Stimulated activated CD8-positive, alpha-beta memory T cell treated with anti-CD3 and anti-CD28 coated beads, Interleukin-4, amount 100 ng/mL, for 48 hours (primary cell): ENCODE measurements at places on chromosomes 16 and 17.

DNA sequence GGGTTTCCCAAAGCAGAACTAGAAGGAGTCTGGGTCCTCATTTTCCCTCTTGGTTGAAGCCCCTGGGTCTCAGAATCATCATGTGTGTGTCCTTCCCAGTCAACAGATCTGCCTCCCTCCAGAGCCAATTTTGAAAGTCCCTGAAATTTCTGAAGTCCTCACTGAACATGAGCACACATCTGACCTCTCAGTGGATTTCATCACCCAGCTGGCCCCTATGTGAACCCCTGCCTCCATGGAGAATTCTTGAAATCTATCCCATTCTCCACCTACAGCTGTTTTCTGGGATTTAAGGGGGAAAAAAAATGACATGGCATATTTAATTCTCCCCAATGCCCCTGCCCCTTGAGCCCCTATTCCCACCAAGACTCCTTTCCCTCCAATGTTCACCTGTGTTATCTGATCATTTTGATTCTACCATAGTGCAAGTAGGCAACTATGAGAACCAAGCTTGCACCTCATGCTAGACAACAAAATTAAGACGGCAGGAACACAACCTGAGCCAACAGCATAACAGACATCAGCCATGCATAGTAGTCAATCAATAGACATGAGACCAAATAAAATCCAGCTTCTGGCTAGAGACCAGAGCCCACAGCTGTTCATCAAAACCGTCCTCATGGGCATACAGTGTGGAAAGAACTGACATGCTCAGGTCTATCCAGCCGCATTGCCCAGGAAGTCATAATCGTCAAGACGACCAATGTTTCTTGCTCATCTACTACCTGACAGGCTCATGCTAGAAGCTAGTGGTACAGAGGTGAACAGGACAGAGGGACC, 14.9 kb downstream of the SOX9 start:
- no peak for DNase-seq

GRCh38 chr17:44367231-44367979, 3.8 kb upstream of the FAM171A2 start:
- DNase-seq: no peak

DNA sequence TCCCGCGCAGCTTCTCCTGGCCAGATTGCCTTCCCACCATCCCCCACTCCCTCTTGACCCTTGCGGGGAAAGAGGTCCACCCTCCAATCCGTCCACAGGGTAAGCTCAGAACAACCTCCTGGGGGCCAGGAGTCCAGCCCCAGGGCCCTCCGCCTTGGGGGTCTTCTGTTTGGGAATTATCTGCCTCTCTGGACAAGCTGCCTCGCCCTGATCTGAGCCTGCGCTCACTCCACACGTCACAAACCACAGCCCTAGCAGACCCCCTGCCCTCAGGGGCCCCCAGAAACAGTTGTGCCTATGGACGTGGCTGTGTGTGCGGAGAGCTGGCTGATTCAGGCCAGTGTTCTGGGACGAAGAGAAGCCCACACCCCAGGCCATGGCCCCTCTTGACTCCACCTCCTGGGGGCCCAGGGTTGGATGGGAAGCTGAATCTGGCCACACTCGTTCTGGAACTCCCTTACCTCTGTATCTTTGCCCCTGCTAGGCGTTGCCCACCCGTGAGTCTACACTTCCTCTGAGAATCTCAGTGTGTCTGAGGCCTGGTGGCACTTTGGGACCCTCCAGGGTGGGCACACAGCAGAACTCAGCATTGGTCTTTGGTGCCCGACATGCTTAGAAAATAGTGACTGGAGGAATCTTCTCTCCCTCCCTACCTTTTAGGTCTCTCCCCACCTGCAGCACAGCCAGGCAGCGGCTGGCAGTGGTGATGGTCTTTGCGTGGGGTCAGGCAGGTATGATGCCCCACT, 119.9 kb upstream of the SMURF2 start:
- no peak for DNase-seq

DNA sequence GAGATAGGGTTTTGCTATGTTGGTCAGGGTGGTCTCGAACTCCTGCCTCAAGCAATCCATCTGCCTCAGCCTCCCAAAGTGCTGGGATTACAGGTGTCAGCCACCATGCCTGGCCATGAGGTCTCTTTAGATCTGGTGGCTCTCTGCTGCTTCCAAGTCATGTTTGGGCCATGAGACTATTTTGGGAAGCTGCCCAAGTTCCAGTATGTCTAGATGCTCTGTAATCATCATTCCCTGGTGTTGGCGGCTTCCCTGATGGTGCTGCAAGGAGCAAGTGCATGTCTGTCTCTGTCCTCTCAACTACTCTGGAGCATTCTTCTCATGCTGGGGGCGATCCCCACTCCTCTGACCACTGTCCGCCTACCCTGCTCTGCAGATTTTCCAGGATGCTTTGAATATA, 6.4 kb upstream of the ODF4 start:
- no peak for DNase-seq

- DNase-seq: no peak
Observed at GRCh38 chr16:19008245-19009169, 24.8 kb downstream of the TMC7 start.

- no peak for DNase-seq
Observed at GRCh38 chr16:52372313-52372712, 174.6 kb downstream of the TOX3 start.

DNA sequence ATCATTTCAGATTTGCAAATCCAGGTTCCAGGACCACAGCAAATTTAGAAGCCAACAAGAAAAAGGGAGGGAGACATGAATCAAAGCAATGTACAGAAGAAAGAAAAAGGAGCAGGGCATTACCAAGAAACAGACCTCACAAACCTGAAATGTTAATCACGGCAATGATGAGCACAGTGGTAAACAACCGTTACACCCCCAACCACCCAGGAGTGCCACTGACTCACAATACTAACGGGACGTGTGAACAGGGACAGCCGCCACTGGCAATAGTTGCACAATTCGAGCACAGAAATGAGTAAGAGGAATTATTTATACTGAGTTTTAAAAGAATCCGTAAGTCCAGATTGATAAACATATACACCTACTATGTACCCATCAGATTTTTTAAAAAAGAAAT, 13.8 kb downstream of the USP22 start:
- DNase-seq: peak; percentile 54

GRCh38 chr16:79659344-79659743, 58.8 kb upstream of the MAF start:
- DNase-seq: no peak

DNA sequence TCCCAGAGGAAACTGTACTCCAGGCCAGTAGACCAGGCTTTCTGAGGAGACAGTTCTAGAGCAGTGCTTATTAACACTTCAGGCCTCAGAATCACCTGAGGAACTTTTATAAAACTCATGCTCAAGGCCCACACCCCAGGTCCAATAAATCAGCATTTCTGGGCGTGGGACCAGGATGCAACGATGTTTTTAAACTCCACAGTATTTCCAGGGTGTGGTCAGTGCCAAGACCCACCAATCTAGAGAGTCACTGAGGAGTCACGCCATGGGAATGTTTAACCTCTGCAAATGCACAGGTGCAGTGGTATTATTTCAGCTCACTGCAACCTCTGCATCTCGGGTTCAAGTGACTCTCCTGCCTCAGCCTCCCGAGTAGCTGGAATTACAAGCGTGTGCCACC, 3.9 kb upstream of the TRPV1 start:
- DNase-seq: no peak

DNA sequence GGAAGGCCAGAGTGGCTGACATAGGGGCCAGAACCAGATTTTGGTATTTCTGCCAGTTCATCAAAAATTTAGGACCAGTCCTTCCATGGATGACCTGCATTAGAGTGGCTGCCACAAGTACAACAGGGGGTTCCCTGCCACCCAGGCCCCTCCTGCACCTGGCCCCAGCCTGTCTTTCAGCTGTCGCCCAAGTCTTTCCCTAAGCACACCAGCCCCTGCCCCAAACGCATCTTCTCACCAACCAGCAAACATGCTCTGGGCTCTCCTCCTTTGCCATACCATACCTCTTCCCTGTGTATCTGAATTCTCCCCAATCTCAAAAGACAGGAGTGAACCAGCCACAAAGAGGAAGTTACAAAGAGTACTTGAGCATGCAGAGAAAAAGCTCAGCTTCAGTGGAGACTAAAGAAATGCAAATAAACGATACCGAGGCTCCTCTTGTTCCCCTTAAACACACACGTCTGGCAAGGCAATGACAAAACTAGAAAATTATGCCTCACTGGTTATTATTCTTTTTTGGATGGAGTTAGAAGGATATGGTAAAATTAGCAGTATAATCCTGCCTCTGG, 130.6 kb downstream of the DYNLRB2 start:
- DNase-seq: no peak

GRCh38 chr16:48409839-48410632, 24.8 kb upstream of the SIAH1 start:
- DNase-seq: no peak

DNA sequence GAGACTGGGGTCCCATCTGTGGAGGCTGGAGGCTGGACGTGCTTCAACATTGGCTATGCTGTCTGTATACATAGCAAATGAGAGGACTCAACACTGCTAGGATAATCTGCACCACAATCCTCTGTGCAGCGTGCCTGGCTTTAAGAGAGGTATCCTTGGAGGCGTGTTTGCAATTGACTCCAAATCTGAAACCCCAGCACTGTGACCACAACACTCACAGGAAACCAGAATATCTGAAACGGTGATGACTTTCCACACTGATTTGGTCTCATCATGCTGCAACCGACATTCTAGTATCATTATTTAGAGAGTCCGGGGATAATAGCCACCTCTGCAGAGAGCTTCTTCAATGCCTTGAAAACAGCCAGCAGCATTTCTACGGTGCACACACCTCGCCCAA, 35.1 kb downstream of the TLE7 start:
- no peak for DNase-seq

DNA sequence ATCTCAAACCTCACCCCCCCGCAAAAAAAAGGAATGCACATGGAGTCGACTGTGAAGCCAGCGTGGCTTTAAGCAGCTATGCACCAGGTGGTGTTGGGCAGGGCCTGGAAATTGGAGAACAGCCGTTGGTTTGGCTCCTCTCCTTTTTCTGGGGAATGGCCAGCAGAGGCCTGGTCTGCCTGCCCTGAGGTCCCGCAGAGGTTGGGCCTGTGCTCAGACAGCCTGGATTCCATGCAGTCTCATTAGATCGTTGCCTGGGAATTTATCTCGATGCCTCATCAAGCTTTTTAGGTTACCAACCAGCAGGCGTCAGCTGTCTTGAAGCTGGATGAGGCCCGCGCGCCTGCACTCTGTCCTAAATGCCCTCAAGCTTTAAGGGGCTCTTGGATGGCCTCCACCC, 9.8 kb downstream of the SLC12A3 start:
- no peak for DNase-seq

- DNase-seq: no peak
Observed at GRCh38 chr16:57567691-57568090, 25.2 kb downstream of the ADGRG5 start.

DNA sequence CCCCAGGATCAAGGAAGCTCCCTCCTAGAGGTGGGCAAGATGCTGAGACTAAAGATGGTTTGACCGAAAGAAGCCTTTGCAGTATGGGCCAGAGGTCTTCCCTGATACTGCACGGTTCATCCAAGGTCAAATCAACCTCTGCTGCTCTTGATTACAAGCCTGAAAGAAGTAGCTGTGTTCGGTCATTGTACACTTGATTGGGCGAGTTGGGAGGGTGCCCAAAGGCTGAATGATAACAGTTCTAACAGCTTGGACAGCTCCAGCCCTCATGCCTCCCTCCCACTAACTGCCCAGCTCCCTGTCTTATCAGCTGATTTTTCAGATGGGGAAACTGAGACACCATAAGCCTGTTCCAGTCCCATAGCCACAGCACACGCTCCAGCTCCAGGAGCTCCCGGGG, 42.8 kb downstream of the ABCC12 start:
- DNase-seq: no peak

DNA sequence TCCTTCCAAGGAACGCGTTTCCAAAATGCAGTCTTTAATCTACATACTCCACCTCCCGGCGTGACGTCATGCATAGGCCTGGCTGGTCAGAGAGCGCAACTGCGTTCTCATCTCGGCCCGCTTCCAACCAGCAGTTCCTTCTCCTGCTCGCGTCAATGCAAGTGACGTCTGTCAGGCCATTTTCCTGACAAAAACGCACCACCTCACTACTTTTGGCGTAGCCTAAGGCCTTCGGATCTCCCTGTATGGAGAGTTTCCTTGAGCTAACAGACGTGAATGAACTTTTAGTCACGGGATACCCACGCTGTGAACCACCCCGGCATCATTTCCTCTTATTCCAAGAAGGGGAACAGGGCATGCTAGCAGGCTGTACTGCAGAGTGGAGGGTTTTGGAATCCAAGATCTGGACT, 25.0 kb downstream of the TEX14 start:
- peak; percentile 51 for DNase-seq

DNA sequence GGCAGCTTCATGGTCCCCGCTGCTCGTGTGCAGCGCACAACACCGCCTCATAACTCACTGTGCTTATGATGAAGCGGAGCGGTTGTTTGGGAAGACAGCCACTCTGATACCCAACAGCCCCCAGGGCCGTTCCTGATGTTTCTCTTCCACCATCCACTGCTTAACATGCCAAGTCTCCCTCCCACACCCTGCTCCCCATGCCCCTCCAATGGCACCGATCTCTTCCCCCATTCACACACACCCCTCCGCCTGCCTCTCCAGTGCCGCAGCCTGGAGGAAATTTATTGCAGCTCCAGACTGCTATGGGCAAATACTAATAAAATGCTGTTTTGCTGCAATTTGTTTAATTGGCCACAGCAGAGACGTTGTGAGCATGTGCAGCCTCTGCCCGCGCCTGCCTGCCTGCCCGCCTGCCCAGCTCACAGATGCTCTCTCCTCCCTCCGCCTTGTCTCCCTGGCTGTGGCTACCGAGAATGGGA, 80.3 kb upstream of the LHX1 start:
- no peak for DNase-seq

DNA sequence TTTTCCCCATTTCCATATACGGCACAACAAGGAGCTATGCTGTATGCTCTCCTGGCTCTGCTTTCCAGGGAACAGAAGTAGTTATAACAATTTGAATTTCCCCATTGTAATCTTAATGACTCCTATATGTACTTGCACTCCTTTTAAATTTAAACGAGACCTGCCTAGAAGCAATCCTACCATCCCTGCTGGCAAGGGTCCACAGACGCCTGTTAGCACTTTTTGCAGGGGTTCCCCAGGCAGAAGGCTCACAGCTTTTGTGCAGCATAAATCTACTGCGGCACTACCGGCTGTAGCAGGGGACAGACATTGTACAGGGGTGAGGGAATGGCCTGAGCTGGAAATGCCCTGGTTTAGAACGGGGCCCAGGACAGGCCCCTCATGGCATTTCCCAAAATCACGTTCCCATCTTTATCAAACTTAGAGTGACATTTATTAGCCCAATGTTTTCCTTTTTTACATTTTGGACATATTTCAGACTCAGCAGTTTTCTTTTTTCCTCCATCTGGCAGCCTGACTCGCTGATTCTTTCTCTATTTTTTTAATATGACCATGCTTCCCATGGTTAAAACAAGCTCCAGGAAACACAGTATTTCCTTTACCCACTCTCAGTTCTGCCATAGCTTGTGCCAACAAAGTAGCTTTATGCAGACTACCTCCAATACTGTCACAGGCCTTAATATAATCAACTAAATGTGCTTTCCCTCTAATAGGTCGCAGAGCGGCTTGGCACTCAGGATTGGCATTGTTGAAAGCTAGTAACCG, 35.4 kb upstream of the USP22 start:
- DNase-seq: no peak

- no peak for DNase-seq
Observed at GRCh38 chr16:290015-290680, 7.2 kb downstream of the PDIA2 start.
